ENCODE measurements at places on chromosomes 12 and 14.

DNA sequence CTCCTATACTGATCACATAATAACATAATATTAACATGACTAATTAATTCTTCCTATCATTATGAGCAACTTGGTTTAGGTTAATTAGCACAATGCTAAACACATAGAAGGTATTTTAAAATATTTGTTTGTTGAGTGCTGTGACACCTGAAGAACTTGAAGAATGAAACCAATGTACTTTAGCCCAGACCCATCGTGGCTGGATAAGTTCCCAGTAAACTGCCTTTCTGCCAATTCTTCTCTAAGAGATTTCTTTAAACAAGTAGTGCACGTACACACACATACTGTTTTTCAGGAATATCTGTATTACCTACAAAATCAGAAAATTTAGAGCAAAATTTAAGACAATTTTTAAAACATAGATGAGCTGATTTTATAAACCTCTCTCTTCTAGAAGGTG lies 207.4 kb upstream of the SSTR1 start:
- DNase-seq, result no peak

DNA sequence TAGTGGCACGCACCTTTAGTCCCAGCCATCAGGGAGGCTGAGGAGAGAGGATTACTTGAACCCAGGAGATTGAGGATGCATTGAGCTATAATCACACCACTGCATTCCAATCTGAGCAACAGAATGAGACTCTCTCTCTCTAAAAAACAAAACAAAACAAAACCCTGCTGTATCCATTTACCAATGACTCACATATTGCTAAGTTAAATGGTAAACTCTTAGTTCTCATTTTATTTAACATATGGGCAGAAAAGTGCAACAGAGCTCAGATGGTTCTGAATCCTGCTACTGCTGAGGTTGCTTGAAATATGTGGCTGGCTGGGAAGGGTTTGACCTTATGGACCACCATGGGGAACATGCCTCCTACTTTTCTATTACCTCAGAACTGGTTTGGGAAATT lies 33.7 kb upstream of the CCNT1 start:
- no peak for DNase-seq

- no peak for DNase-seq
Measured at GRCh38 chr14:77509366-77509765, 10.8 kb upstream of the ISM2 start.

- no peak for DNase-seq
Measured at GRCh38 chr12:8642775-8643174, 19.9 kb downstream of the MFAP5 start.

DNA sequence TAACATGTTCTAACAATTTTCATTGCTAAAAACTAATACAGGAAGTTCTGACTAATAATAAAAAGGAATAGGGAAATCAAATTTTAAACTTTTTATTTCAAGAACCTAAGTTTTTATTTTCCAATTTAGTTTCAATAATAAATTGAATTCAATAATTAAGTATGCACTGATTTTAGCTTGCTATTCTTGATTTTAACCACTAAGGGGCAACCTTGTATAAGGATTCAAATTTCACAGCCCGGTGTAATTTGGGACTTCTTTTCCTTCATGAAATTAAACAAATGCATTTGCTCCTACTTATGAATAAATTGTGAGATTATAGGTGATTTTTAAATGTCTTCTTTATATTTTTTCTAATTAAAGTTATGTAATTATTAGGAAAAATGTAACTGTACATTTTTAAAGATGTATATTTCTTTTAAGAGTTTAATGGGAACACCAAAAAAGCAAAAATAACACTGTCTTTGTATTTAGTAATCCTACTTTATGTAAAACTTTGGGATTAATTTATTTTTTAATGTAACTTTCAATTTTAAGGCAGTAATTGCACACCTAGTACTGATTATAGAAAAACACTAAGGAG lies 241.4 kb upstream of the PDZRN4 start:
- DNase-seq, result peak; percentile 33

DNA sequence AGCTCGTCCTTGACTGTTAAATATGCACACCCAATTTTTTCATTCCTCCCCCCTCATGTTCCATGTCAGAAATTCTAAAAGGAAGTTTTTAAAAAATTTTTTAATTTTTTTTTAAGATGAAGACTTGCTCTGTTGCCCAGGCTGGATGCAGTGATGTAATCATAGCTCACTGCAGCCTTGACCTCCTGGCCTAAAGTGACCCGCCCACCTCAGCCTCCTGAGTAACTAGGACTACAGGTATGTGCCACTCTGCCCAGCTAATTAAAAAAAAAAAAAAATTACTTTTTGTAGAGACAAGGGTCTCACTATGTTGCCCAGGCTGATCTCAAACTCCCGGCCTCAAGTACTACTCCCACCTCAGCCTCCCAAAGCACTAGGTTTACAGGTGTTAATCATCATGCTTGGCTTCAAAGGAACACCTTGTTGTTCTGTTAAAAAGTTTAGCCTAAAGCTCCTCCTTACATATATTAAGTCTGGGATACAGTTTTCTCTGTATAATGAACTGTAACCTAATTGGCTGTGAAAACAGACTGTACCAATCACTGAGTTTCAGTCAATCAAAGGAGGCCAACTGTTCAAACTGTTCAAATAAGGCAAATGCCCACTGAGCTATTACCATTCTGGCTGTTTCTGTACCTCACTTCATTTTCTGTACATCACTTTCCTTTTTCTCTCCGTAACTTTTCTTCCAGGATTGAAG lies 17.8 kb downstream of the SDR9C7 start:
- DNase-seq, result no peak

GRCh38 chr12:47276621-47277309 lies 197.0 kb upstream of the AMIGO2 start:
- no peak for DNase-seq

- DNase-seq, result no peak
Measured at GRCh38 chr12:59904874-59905521, 309.2 kb downstream of the SLC16A7 start.

Data from NCI-H526 (cell line).